ENCODE measurements at places on chromosomes 16 and 17.

GRCh38 chr16:11596572-11597226, 10.0 kb upstream of the LITAF start:
- no peak for DNase-seq

GRCh38 chr17:37225465-37225864, 150.3 kb upstream of the C17orf78 start:
- no peak for DNase-seq

DNA sequence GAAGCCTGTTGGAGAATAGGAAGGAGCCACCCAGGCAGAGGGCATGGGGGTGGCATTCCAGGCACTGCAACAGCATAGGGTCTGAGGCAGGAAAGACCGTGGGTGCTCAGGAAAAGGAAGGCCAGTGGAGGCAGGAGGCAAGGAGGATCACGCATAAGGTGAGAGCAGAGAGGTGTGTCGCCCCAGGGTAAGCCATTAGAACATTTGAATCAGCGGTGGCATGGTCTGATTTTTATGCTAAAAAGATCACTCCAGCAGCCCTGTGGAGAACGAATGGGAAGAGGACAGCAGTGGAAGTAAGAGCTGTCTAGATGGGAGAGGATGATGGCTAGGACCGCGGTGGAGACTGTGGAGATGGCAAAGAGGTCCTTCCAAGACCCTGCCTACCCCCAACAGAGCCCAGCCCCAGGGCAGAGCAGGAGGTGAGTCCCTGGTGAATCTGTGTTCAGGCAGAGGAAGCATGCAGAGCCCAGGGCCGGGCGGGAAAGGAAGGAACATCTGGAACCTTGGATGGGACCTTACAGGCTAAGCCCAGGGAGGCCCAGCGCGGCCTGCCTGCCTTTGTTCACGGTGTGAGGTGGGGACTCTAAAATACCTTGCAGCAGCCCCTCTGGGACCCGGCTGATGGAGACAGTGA, 7.8 kb downstream of the LPO start:
- no peak for DNase-seq

DNA sequence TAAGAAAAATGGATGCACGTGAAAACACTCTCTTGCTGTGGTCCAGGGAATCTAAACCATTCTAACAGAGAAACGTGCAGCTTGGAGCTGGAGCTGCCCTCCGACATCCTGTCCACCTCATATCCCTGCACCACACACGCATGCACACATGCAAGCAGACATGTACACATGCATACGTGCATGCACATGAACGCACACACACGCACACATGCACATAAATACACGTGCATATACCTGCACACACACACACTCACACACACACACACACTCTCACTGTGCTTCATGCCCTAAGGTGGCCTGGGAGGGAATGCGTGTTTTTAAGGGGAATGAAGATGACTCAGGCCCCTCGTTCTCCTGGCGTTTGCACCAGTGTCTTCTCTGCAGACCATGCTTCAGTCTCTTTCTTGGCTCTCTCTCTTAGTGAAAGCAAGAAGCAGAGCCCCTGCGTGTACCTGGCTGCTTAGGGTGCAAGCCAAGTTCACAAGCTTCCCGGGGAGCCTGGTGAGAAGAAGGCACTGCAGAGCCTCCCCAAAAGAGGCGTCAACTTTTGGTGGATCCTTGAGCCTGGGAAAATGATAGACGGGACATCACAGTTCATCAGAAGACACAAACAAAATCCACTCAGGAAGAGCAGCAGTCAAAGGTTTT, 72.8 kb downstream of the GOSR1 start:
- DNase-seq: no peak

- DNase-seq: no peak
These were observed 10.8 kb upstream of the JPT2 start for GRCh38 chr16:1667271-1667670.

- DNase-seq: no peak
These were observed 44.2 kb downstream of the HELZ start for GRCh38 chr17:67200727-67201301.

- DNase-seq: no peak
These were observed 3.0 kb upstream of the CPNE2 start for GRCh38 chr16:57089406-57089805.

- DNase-seq: no peak
These were observed 2.8 kb downstream of the WNK4 start for GRCh38 chr17:42783062-42783790.

DNA sequence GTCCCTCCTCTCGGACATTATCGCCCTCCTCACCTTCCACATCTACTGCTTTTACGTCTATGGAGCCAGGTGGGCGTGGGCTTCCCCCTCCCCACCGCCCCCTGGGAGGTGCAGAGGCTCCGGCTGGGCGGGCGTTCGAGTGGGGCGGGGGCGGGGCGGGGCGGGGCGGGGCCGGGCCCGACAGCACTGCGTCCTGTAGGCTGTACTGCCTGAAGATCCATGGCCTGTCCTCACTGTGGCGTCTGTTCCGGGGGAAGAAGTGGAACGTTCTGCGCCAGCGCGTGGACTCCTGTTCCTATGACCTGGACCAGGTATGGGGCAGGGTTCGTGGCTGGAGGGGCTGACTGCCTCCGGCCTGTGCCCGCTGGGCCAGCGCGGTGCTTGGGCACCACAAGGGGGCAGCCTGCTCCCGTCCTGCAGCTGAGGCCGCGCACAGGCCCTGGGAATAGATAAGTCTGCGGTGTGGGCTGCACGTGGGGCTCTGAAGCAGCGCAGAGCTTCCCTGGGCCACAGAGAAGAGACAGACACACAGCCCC, 9.2 kb downstream of the PIGQ start:
- peak; percentile 64 for DNase-seq

DNA sequence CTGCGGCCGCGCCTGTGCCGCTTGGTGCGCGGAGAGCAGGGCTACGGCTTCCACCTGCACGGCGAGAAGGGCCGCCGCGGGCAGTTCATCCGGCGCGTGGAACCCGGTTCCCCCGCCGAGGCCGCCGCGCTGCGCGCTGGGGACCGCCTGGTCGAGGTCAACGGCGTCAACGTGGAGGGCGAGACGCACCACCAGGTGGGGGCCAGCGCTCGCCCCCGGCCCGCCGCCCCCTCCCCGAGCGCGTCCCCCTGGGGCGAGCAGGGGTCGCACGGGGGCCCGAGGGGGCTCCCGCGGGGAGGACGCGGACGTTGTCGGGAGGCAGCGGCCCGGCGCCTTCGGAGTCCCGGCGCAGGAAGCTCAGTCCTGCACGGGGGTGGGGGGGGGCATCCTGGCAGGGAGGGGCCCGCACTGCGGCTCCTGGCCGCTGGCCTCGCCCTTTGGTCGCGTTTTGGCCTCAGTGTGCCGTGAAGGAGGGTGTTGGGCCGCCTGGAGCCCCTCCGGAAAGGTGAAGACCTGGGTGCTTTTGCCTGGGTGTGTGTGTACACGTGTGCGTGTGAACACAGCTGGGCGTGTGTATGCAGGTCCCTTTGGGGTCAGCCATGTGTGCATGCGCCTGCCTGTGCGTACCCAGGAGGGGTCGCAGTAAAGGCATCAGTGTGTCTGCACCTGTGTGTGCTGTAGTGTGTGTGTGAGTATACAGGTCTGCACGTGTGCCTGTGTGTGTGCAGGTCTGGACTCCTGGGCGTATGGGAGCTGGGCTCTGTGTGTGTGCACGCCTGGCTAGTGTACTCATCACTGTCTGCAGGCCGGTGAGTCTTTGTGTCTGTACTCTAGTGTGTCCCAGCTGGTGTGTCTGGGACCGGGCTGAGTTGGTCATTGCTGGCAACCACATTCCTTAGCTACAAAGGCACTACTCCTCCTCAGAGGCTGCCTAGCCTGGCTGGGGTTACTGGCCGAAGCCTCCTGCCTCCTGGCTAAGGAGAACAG, 615 bp downstream of the NHERF2 start:
- DNase-seq: no peak

- peak; percentile 17 for DNase-seq
These were observed 329 bp downstream of the SMARCD2 start for GRCh38 chr17:63842173-63842539.

GRCh38 chr17:78241277-78242023, 10.0 kb downstream of the TMEM235 start:
- no peak for DNase-seq

DNA sequence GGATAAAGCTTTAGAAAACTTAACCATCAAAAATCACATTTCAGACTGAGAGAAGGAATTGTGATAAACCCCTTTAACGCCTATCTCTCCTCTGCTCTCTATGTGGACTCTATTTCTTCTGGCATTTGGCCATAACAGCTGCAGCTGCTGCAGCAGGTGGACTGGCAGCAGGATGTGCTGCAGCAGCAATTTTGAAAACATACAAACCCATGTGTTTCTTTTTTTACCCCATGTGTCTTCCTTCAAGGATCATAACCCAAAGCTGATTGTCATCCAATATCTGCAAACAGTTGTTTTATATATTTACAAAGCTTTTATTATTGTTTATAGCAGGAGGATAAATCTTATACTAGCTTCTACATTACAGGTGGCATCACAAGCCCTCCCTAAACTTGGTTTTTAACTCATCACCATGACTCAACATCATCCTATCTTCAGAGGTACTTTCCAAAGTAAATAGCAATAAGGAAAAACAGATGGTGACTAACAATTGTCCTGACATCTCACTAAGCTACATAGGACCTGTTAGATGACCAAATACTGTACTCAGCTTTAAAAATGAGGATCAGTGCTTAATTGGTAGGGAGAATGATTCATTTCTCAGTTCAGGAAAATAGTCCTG, 14.5 kb upstream of the KRTAP9-2 start:
- no peak for DNase-seq

DNA sequence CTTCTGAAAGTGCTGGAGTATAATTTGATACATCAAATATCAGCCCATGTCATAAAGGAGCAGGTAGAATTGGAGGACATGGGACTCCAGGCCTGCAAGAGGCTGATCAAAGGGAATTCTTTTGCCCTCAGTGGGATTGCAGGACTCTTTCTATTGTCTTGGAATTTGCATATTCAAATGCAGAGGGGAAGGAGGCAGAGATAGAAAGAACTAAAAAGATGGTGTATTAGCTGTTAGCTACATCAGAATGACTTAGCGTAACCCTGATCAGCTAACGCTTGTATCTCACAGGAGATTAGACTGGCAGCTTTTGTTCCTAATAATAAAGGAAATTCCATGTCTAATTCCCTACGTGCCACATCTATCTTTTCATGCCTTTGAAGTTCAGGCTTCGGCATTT, 1014.7 kb upstream of the RBFOX1 start:
- DNase-seq: no peak

- DNase-seq: peak; percentile 33
These were observed at the start of gene CARD14 for GRCh38 chr17:80169784-80170500. Gene CARD14, plus strand, starts transcription at chr17:80170030. Its CDS starts 11,409 bp downstream, at chr17:80181439.

- no peak for DNase-seq
These were observed 41.8 kb downstream of the MRM1 start for GRCh38 chr17:36643086-36643685.

- no peak for DNase-seq
These were observed 7.6 kb upstream of the EVPL start for GRCh38 chr17:76034428-76035350.

DNA sequence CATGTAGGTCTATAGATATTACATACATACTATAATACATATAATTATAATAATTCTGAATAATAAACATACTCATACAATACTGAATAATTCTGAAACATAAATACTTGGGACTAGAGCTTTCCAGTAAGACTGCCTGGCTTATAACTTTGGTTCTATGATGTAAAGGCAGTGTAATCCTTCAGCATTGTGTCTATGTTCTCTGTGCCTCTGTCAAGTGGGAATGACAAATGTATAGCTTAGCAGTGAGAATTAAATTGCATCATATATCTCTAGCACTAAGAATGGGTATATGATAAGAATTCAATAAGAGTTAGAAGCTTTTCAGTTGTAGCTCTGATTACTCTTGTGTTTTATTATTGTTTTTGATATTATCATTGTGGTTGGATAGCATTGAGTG, 1469.3 kb downstream of the CDH8 start:
- no peak for DNase-seq

- no peak for DNase-seq
These were observed 9.0 kb downstream of the MTSS2 start for GRCh38 chr16:70676675-70677498.

DNA sequence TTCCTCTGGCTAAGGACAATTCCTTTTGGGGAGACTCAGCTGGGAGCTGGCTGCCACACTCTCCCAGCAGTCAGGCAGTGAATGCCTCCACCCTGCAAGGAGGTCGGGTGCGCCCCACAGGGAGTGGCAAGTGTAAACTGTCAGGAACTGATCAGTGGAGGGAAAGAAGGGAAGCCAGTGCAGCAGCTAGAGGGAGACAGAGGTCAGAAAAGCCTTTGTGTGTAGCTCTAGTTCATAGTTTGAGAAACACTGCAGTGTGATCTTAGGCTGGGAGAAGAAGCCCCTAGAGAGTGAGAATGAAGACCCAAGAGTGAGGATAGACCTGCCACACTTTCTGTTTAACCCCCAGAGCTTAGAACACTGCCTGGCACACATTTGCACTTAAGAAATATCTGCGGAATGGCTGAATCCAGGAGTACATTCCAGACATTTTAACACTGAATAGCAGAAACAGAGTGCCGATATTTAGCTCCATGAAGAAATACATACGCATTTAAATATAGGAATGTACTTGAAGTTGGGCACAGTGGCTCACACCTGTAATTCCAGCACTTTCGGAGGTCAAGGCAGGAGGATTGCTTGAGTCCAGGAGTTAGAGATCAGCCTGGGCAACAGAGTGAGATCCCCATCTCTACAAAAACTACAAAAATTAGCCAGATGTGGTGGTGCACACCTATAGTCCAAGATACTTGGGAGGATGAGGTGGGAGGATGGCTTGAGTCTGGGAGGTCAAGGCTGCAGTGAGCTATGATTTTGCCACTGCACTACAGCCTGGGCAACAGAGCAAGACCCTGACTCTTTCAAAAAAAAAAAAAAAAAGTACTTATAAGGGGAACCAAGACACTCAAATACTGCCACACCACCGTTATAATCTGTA, 11.1 kb upstream of the SLC5A11 start:
- DNase-seq: peak; percentile 33

- DNase-seq: no peak
These were observed 1.6 kb upstream of the IRF8 start for GRCh38 chr16:85897382-85897781.

- no peak for DNase-seq
These were observed 170.2 kb downstream of the RAB11FIP4 start for GRCh38 chr17:31561469-31562375.

GRCh38 chr16:77557385-77557784, 122.6 kb upstream of the ADAMTS18 start:
- DNase-seq: no peak

DNA sequence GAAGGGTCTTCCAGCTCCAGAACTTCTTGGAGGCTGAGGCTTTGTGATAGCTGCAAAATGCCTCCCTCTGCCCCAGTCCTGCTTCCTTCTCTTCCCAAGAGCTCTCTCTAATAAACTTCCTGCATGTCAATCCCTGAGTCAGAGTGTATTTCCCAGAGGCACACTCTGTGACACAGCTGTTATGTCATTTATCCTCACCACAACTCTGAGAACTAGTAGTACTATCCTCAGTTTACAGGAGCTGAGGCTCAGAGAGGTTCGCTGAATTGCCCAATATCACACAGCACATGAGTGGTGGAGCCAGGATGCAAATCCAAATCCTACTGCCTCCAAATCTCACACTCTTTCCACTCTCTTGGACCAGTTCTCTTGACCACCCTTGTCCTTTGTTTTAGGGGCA, 20.0 kb downstream of the UNC45B start:
- no peak for DNase-seq

Measured in mucosa of gallbladder (tissue), 1 donor.